Spleen (tissue), 13 donors: ENCODE measurements at places on chromosomes 1 and 21. TPM values are rescaled to one million over a fixed set of nuclear protein-coding genes. Genes with fewer than 3 reads are reported as not detected.

The AQP10 gene
- total RNA-seq: 1.3 TPM

The PKP1 gene
- total RNA-seq: not detected

- H3K4me3 ChIP-seq: no peak overlapping the region
- no peaks in the 10 kb centered on the region for H3K36me3 ChIP-seq
These were observed 98.6 kb upstream of the PPP2R5A start for GRCh38 chr1:212186427-212187207.

- no peak overlapping the region for H3K27ac ChIP-seq
- peaks cover 45% of the 10 kb centered on the region for H3K4me1 ChIP-seq
- peaks cover 100% of the 10 kb centered on the region for H3K36me3 ChIP-seq
- no peaks in the 10 kb centered on the region for H3K27me3 ChIP-seq
- DNase-seq: no peak
These were observed 7.4 kb downstream of the BSDC1 start for GRCh38 chr1:32386676-32387392.

DNA sequence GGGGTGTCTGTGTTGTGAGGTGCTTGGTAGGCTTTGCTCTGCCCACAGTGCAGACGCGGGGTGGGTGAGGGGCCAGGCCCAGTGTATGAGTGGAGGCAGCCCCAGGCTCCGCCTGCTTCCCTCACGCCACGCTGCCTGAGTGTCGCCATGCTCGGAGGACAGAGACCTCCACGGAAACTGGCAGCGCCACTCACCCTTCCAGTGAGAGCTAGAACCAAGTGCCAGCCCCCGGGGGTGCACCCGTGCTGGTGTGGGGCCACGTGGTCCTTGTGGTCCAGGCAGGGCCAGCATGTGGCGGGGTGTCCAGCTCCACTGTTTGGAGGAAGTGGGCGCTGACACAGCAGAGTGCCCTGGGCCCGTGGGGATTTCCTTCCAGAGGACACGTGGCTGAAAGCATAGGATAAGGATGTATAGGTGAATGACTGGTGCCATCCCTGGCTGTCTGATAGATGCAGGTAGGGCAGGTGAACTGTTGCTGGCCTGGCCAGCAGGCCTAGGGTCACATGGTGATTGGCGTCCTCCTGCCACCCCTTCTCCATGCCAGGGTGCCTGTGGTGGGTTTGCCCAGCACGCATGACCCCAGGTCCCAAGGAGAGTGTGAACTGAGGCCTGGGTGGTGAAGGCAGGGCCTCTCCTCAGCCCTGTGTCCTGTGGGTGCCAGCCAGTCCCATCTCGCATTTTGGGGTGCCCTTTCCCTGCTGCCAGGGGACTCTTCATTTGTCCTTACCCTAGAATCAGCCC is 3.8 kb downstream of the LRRC3 start:
- no peak overlapping the region for H3K4me3 ChIP-seq
- no peaks in the 10 kb centered on the region for H3K36me3 ChIP-seq
- H3K27me3 ChIP-seq: no peaks in the 10 kb centered on the region
- peaks cover 12% of the 10 kb centered on the region for H3K4me1 ChIP-seq
- no peak for DNase-seq

DNA sequence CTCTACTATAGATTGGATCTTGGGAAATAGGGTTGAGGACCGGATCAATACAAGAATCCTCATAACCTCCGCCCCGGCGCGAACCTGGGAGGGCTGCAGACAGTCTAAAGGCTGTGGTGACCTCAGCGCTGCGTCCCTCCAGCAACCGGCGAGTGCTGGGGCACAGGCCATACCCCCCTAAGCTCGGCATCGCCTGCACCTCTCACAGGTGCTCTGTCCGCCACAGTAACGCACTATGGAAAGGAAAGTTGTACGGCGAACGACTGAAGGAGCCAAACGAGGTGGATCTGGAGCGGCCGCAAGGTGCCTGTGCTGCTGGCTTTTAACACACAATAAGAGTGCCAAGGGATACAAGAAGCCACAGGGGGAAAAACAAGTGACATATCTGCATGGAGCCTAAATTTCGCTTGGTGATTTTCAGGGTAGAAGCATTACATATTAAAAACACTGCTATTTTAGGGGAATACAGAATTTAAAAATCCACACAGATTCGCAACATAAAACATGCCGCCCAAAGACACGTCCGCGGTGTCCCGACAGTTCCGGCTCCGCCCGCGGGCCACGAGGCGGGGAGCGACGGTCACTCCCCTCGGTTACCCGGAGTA is 1.4 kb upstream of the RBM15 start:
- DNase-seq: peak; percentile 92
- peaks cover 24% of the 10 kb centered on the region for H3K36me3 ChIP-seq
- H3K27ac ChIP-seq: peak overlapping the region; percentile 99
- peaks cover 38% of the 10 kb centered on the region for H3K4me1 ChIP-seq

DNA sequence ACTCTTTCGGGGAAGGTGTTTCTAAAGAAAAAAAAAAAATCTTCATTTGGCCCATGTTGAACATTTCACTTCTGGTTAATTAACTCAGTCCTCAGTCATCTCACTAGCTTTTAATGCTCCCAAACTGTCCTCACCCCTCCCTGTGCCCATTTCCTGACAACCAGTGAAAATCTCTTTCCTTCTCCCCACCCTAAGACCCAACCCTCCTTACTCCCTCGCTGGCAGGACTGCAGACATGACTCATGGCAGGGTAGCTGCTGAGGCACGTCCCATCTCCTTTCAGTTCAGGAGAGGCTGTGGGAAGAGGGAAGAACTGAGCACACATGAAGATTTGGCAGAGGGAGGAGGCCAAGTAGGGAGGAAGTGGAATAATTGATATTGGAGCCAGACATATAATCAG is 12.6 kb downstream of the PKP1 start:
- no peaks in the 10 kb centered on the region for H3K4me1 ChIP-seq
- no peaks in the 10 kb centered on the region for H3K27me3 ChIP-seq
- no peaks in the 10 kb centered on the region for H3K36me3 ChIP-seq
- H3K4me3 ChIP-seq: no peak overlapping the region

GRCh38 chr1:227395426-227396028 is 77.2 kb upstream of the CDC42BPA start:
- H3K4me1 ChIP-seq: no peaks in the 10 kb centered on the region
- no peak for DNase-seq
- H3K27ac ChIP-seq: no peak overlapping the region
- no peak overlapping the region for H3K4me3 ChIP-seq
- no peaks in the 10 kb centered on the region for H3K36me3 ChIP-seq

- no peaks in the 10 kb centered on the region for H3K27me3 ChIP-seq
- H3K36me3 ChIP-seq: no peaks in the 10 kb centered on the region
- no peak overlapping the region for H3K4me3 ChIP-seq
These were observed 24.6 kb downstream of the DNASE2B start for GRCh38 chr1:84422909-84423308.

DNA sequence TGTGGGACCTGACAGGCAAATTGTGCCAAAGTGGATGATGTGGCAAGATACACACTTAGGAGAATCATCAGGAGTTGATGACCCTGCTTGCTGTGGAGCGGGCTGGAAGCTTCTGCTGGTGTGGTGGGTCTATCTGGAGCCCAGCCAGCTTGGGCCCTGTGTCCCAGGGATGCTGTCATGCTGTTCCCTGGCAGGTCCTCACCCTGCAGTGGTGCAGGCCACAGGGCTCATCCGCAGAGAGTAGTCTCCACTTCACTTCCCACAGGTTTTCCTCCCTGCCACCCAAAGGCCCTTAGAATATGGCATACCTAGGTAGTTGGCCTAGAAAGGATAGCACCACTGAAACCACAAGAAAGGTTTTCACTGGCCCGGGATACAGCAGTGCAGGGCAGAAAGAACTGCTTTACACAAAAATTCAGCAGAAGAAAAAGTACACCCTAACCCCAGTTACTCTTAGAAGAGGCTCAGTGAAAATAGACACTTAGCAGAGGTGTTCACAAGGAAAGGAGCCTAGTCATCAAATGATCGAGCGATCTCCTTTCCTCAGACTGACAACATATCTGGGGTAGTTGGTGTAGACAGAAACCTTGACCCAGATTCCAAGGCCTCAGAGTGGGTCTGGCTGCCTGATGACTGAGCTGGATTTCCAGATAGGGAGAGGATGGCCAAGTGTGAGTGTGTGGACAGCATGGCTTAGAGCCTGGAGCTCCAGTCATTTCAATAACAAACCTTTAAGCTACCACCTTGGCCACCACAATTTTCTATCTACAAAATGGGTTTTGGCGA is 1.3 kb upstream of the C1orf226 start:
- no peak overlapping the region for H3K27ac ChIP-seq
- H3K36me3 ChIP-seq: peaks cover 7% of the 10 kb centered on the region
- no peak overlapping the region for H3K4me3 ChIP-seq
- DNase-seq: no peak
- no peaks in the 10 kb centered on the region for H3K27me3 ChIP-seq

DNA sequence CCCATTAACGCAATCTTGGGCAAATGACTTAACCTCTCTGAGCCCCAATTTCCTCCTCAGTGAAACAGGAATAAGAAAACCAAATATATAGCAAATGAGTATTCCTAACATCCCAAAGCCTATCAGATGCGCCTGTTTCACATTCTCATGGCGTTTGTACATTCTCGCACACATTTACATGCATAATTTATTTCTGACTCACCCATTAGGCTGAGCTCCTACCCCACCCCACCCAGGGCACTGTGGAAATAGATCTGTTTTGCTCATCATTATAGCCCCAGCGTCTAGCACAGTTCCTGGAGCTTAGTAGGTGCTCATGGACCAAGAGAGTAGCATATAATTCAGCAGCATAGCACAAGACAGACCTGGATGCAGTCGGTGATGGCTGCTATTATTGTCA is 146.1 kb upstream of the VANGL1 start:
- H3K27me3 ChIP-seq: no peaks in the 10 kb centered on the region
- no peak for DNase-seq
- no peak overlapping the region for H3K4me3 ChIP-seq
- H3K36me3 ChIP-seq: no peaks in the 10 kb centered on the region
- H3K4me1 ChIP-seq: no peaks in the 10 kb centered on the region

DNA sequence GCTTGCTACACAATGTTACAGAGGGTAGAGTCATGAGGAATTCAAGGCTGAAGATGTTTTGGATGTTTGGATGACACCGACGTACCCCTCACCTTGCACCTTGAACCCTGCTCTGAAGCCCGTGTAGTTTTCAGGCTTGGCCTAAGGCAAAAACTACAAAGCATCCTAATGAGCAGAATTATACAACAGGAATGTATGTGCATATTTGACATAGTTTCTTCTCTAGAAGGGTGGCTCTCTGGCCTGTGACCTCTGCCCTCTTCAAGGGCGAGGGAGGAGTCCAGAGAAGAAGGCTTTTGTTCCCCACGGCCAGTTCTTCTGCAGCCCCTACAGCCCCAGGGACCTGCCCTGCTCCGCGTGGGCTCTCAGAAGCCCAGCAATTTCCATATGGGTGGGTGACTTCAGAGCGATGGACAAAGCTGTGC is 43.3 kb downstream of the L1TD1 start:
- DNase-seq: peak; percentile 30
- H3K27ac ChIP-seq: no peak overlapping the region
- H3K4me3 ChIP-seq: no peak overlapping the region
- no peaks in the 10 kb centered on the region for H3K27me3 ChIP-seq
- no peaks in the 10 kb centered on the region for H3K4me1 ChIP-seq

DNA sequence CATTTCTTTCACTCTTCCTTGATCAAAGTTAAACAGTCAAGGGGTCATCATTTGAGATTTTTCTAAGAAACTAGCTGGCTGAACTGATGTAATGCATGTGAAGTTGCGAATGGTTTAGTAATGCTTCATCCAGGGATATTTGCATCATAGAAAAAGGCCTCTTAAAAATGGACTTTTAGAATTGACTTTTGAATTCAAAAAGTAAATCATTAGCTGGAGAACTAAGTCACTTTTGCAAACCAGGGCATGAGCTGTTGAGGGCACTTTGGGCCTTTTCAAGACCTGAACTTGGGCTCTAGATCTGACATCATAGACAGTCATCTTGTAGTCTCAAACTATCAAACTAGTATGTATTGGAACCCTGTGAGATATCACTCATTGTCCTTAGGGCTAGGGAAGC is 85.0 kb downstream of the GRIK1 start:
- no peaks in the 10 kb centered on the region for H3K36me3 ChIP-seq
- H3K27me3 ChIP-seq: no peaks in the 10 kb centered on the region
- no peak for DNase-seq
- no peak overlapping the region for H3K27ac ChIP-seq
